ENCODE measurements at places on chromosomes 1 and 21.

DNA sequence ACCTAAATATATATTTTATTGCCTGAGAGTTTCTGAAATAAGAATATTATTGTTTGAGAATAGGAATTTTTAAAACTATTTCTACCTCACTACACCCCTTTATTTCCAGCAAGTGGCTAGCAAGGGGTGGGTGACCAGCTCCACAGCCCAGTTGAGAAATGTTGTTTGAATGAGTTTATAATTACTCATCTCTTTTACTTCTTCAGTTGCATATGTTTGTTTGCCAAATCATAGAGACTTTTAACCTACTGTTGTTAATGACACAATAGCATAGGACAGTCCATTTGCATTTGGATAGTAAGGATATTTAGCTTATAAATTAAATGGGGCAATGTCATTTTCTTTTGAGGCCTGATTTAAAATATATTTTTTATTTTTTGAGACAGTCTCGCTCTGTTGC lies 127.8 kb downstream of the NRDC start:
- no peak for DNase-seq

- no peak for DNase-seq
Measured at GRCh38 chr1:158286487-158286886, 3.2 kb upstream of the CD1C start.

DNA sequence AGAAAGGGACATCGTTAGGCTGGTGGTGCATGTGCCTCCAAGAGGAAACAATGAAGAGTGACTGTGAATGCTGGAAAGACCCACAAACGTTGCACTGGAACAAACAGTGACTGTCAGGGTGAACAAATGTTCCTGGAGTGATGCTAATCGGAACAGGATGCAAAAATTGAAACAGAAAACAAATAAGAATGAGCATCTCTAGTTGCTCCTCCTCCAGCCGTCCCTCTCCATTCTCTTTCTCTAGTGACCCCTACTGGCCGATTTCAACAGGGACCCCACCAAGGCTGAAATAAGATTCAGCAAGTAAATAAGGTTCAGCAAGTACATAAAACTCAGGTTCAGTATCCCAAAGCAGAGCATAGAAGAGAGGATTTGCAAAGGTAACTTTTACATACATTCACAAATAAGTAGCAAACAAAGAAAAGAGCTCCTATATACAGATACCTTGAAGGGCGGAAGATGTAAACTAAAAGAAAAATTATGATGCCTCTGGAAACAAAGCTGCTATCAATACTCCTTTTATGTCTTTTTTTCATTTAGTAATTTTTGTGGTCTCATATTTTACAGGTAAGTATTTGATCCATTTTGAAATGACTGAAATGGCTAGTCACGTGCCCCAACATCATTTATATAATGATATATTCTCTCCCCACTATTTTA lies 836.1 kb upstream of the ADAMTS5 start:
- no peak for DNase-seq

DNA sequence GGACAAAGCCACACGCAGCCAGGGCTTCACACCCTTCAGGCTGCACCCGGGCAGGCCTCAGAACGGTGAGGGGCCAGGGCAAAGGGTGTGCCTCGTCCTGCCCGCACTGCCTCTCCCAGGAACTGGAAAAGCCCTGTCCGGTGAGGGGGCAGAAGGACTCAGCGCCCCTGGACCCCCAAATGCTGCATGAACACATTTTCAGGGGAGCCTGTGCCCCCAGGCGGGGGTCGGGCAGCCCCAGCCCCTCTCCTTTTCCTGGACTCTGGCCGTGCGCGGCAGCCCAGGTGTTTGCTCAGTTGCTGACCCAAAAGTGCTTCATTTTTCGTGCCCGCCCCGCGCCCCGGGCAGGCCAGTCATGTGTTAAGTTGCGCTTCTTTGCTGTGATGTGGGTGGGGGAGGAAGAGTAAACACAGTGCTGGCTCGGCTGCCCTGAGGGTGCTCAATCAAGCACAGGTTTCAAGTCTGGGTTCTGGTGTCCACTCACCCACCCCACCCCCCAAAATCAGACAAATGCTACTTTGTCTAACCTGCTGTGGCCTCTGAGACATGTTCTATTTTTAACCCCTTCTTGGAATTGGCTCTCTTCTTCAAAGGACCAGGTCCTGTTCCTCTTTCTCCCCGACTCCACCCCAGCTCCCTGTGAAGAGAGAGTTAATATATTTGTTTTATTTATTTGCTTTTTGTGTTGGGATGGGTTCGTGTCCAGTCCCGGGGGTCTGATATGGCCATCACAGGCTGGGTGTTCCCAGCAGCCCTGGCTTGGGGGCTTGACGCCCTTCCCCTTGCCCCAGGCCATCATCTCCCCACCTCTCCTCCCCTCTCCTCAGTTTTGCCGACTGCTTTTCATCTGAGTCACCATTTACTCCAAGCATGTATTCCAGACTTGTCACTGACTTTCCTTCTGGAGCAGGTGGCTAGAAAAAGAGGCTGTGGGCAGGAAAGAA lies 8.1 kb downstream of the PSRC1 start:
- DNase-seq = no peak

DNA sequence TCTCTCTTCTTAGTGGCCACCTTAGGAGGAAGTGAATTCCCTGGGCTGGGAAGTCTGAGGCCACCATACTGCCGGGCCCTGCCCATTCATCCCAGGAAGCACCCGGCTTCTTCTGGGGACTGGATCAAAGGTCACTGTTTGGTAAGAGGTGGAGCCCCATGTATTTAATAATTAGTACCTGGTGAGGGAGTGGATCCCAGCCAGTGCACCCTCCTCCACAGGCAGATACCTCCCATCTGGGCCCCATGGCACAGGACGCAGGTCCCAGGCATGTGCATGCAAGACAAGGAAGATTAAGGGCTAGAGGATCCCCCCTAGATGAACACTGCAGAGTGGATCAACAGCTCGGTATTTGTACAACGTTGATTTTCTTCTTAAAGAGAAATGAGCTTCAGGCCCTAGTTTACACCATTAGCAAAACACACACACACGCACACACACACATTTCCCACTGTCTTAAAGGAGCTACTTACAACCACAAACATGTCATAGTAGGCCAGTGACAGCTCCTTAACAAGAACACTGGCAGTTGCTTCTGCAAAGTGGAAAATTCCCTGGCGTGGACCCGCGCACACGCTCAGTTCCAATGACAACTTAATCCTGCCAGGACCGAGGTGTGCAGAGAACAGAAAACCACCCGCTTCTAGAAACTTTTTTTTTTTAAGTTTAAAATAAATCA lies 90.7 kb downstream of the MRPL37 start:
- DNase-seq = no peak

DNA sequence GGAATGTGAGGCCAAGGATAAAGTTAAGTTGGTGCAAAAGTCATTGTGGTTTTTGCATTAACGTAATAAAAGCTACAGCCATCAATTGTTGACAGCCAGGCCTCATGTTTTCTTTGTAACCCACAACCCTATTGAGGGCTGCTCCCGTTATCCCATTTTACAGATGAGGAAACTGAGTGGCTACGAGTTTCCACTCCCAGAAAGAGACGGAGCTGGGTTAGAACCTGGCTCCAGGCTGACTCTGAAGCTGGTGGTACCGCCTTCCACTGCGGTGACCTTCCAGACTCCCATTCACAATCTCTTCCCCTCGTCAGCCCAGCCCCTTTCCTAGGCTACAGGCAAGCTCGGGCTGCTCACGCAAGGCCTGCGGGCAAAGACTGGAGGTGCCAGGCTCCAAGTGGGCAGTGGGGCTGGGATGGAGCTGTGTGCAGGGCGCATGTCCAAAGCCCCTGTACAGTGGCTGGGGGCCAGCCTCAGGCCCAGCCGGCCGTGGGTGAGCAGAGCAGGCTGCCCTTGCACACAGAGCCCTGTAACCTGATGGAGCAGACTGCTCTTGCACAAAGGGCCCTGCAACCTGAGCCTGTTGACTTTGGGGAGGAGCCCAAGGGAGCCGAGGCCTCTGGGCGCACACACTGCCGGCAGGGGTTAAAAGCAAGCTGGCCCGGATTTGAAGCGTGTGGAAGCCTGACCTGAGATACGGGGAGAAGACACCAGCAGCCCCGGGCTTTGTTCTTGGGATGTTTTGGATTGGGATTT lies 97.4 kb upstream of the TMPRSS2 start:
- no peak for DNase-seq

Measured in NCI-H2081 treated with DMSO at 0.1 percent for 48 hours (cell line).